ENCODE measurements at places on chromosomes 11 and 22. TPM values are rescaled to one million over a fixed set of nuclear protein-coding genes. Genes with fewer than 3 reads are reported as not detected.

DNA sequence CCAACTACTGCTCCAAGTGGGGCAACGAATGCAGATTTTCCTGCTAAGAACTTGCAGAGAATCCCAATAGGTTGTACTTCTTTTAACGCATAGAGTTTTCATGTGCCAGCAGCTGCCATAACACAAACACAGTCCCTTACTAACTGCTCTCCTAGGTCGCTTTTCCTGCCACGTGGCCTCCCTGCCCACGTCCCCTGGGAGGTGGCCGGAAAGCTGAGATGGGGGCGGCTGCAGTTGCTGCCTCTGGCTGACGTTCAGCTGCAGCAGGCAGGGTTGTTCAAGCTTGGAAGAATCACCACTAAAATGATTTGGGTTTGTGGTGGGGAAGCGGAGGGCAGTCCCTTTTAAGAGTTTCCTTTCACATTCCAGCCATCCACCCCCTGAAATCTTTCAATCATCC lies 39.3 kb downstream of the ZNF202 start:
- no peak for DNase-seq

DNA sequence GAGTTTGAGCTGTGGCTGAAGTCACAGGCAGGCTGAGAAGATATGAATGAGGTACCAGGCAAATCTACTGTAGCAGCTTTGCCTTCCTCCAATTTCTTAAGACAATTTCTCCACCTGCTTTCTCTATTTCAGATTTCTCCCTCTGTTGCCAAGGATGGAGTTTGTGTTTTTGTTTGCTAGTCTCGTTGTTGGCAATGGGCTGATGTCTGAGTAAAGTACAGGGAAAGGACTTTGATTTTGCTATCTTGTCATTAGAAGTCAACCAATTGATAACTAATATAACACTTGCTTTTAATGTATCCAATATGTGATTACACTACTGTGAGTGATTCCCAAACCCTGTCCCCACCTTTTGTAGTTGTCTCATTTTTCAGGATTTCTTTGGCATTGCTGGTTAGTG lies 40.1 kb upstream of the RRAS2 start:
- DNase-seq: no peak

- DNase-seq: no peak
Observed at GRCh38 chr11:100525635-100526034, 161.5 kb upstream of the ARHGAP42 start.

DNA sequence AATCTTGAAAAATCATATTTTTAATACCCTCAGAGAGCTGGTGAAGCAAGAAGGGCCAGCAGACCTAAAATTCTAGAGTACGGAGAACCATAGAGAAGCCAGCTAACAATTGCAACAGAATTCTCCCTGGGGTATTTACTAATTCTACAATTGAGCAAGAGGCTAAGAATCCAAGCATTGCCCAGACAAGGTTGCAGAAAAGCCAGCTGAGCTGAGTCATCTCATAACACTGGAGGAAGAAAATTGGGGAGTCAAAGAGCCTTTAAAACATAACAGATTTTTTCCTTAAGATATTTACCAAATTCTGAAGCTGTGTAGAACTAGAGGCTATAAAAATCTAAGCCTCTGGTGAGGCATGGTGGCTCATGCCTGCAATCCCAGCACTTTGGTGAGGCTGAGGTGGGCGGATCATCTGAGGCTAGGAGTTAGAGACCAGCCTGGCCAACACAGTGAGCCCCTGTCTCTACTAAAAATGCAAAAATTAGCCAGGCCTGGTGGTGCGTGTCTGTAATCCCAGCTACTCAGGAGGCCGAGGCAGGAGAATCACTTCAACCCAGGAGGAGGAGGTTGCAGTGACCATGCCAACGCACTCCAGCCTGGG lies 13.6 kb upstream of the TMEM216 start:
- DNase-seq: no peak

DNA sequence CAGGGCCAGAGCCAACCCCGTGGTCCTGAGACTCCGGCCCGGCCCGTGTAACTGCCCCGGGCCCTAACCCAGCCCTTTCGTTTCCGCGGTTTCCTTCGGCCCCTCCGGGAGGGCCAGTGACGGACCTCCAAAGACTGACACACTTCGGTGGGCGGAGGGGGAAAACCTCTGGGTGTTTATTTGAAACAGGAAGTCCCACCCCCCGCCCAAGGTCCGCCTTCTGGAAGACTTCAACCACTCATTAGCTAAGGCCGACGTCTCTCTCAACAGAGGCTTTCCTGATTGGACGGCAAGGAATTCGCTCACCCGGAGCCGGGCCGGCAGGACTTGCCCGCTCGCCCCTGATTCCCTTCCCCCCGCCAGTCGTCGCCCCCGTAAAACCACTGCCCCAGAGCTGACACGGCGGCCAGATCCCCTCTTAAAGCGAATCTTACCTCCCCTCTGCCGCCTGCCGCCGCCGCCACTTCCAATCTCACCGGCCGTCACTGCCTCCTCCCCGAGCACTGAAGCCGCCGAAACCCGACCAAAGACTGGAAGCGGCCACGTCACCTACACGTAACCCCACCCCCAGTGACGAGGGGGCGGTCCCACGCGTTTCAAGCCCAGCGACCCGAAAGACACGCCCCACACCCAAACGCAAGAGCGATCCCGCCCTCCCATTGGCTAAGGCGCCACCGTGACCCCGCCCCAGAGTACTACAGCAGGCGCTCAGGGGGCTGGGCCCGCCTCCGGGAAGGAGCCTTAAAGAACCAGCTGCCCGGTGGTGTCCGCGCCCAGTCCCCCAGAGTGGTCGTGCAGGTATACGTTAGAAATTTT lies at the start of gene STX5:
Gene STX5 (minus strand): TSS at position 532 of the 816 bp plus-strand sequence. CDS start 808 bp downstream, outside the sequence.
- peak; percentile 99 for DNase-seq

GRCh38 chr11:62400760-62401159 lies 18.1 kb upstream of the SCGB1A1 start:
- DNase-seq: no peak

GRCh38 chr11:40403321-40403720 lies 1056.1 kb downstream of the LRRC4C start:
- DNase-seq: no peak

RTN4R gene
- 0.68 TPM for total RNA-seq

Measured in T-helper 17 cell (primary cell).